ENCODE measurements at places on chromosomes 16 and 17.

- no peak for DNase-seq
- no peaks in the 10 kb centered on the region for H3K4me1 ChIP-seq
- H3K27me3 ChIP-seq: peaks cover 64% of the 10 kb centered on the region
- H3K36me3 ChIP-seq: no peaks in the 10 kb centered on the region
Observed at GRCh38 chr16:1026057-1026783, 44.6 kb downstream of the SOX8 start.

DNA sequence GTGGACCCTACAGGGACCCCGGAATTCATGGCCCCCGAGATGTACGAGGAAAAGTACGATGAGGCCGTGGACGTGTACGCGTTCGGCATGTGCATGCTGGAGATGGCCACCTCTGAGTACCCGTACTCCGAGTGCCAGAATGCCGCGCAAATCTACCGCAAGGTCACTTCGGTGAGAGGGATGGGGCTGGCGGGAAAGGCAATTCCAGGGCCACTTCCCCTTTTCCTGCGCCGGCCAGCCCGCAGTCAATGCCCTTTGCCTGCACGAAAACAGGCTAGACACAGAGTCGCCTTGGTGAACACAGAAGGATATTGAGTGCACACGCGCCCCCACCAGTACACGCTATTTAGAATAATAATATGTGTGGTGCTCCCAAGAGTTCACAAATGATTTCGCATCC, 4.0 kb downstream of the WNK4 start:
- H3K36me3 ChIP-seq: peaks cover 4% of the 10 kb centered on the region
- no peak overlapping the region for H3K27ac ChIP-seq
- DNase-seq: no peak
- H3K4me3 ChIP-seq: no peak overlapping the region
- peaks cover 42% of the 10 kb centered on the region for H3K27me3 ChIP-seq

DNA sequence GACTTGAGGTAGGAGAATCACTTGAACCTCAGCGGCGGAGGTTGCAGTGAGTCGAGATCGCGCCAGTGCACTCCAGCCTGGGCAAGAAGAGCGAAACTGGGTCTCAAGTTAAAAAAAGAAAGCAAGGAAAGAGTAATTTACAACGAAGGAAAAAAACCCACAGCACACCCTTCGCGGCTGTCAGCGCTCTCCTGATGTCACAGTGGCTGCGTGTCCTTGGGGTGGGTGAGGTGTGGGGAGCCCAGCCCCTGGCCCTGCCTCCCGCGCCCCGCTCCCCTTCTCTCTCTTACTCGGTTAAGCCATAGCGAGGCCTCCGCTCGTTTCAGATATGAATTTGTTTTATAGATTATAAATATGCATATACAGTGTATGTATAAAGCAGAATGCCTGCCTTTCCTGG, 740 bp upstream of the JPT2 start:
- H3K36me3 ChIP-seq: peaks cover 13% of the 10 kb centered on the region
- peak overlapping the region; percentile 66 for H3K27ac ChIP-seq
- peak overlapping the region; percentile 50 for H3K4me3 ChIP-seq
- peak; percentile 36 for DNase-seq
- H3K4me1 ChIP-seq: peaks cover 21% of the 10 kb centered on the region

- no peak overlapping the region for H3K4me3 ChIP-seq
- no peak overlapping the region for H3K27ac ChIP-seq
- no peaks in the 10 kb centered on the region for H3K27me3 ChIP-seq
- H3K36me3 ChIP-seq: no peaks in the 10 kb centered on the region
- peaks cover 17% of the 10 kb centered on the region for H3K4me1 ChIP-seq
Observed at GRCh38 chr16:15573274-15573895, 69.6 kb downstream of the MARF1 start.

- DNase-seq: peak; percentile 14
- no peak overlapping the region for H3K4me3 ChIP-seq
- peaks cover 5% of the 10 kb centered on the region for H3K36me3 ChIP-seq
- H3K27ac ChIP-seq: no peak overlapping the region
- no peaks in the 10 kb centered on the region for H3K4me1 ChIP-seq
Observed at GRCh38 chr17:63571632-63572310, 21.5 kb downstream of the DCAF7 start.

DNA sequence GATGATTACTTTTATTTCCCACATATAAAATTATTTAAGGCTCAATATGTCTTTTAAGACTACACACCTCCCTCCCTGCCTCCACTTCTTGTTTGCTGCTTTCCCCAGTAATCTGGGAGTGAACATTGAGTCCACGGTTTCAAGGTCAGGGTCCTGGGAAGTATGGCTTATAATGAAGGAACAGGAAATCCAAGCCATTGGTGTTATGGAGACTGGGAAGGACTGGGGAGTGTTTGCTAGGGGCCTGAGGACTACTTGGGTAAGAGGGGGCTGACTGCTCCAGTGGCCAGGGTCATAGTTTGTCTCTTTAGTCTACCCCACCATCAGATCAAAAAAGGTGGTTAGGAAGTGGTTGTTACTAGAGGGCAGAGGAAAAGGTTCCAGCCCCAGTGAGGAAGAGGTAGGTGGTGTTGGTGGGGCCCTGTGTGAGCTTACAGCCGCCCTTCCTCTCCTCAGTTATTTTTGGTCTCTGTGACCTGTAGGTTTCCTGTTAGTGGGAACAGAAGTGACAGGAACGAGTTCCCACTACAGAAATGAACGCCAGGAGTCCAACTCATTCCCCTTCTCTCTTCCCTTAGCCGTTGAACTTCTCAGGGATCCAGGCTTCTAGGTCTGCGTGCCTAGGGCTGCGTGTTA, 742 bp upstream of the SLC16A13 start:
- H3K4me3 ChIP-seq: peak overlapping the region; percentile 72
- no peak for DNase-seq
- H3K4me1 ChIP-seq: peaks cover 9% of the 10 kb centered on the region
- peak overlapping the region; percentile 87 for H3K27ac ChIP-seq

DNA sequence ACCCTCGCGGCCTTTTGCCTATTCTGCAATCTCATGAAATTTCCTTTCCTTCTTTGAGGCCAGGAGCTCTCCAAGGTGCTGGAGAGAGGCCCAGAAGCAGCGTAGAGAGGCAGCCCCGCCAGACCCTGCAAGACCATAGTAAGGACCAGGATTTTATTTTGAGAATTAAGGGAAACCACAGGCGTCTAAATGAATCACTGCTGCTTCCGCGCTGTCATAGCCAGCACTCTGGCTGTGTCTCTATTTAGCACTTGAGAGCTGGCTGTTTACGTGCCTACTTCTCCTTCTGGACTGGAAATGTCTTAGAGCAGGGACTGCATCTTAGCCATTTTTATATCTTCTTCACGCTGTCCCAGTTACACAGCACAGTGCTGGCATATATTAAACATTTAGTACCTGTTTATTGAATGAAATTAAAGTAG, 37.6 kb upstream of the PIRT start:
- no peaks in the 10 kb centered on the region for H3K4me1 ChIP-seq
- peak; percentile 76 for DNase-seq

DNA sequence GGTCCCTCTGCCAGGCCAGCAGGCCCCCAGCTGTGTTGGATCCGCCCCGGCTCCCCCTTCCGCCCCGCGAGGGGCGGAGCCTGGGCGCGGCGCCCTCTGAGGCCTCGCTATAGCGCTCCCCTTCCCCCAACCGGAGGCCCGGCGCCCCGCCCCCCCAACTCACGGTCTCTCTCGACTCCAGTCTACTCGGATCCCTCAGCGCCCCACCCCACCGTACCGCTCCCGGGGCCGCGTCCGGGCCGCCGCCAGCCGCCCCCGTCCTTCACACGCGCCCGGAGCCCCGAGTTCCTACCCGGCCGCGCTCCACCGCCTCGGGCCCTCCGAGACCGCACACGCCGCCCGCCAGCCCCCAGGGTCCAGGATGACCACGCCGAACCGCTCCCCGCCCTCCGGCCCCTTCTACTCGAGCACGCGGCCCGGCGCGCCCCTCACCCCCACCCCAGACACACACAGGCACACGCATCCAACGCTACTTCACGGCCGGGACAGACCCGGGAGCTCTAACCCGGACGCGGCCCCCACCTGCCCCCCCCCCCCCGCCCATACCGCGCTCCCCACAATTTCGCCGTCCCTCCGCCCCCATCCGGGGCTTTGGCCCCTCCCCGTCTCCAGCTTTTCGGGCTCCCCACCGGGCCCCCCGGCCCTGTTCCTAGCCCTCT, 1.4 kb downstream of the PHF23 start:
- peak overlapping the region; percentile 89 for H3K4me3 ChIP-seq
- no peaks in the 10 kb centered on the region for H3K27me3 ChIP-seq
- peaks cover 48% of the 10 kb centered on the region for H3K4me1 ChIP-seq
- DNase-seq: peak; percentile 74
- H3K27ac ChIP-seq: no peak overlapping the region

GRCh38 chr16:4522051-4522581, 16.5 kb downstream of the CDIP1 start:
- H3K4me3 ChIP-seq: no peak overlapping the region
- DNase-seq: no peak
- peaks cover 19% of the 10 kb centered on the region for H3K36me3 ChIP-seq
- no peak overlapping the region for H3K27ac ChIP-seq
- H3K4me1 ChIP-seq: peaks cover 28% of the 10 kb centered on the region

DNA sequence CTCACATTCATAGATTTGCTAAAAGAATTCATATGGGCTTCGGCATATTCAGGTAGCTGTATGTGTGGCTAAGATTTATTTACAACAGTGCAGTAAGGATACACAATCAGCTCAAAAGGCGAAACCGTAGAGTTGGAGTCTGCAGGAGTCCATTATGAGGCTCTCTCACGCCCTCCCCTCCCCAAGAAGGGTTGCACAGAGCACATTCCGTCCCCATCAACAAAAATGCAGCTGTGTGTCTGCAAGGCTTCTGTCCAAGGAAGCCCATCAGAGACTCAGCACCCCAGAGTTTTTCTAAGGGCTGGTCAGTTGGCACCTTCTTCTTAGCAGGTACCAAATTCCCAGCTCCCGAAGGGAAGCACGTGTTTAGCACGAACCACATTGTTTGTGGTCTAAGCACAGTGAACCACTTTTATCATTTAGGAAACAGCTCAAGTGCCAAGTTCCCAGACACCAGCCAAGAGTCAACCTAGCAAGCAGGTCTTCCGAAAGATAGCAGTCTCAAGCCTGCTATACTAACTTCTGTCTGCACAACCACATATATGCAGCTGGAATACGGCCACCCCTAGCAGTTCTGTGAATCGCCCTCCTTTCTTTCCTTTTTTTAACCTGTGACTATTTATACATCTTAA, 28.5 kb upstream of the MEAK7 start:
- H3K4me1 ChIP-seq: peaks cover 19% of the 10 kb centered on the region
- H3K36me3 ChIP-seq: no peaks in the 10 kb centered on the region
- no peak overlapping the region for H3K4me3 ChIP-seq
- no peaks in the 10 kb centered on the region for H3K27me3 ChIP-seq
- H3K27ac ChIP-seq: no peak overlapping the region
- DNase-seq: peak; percentile 66

DNA sequence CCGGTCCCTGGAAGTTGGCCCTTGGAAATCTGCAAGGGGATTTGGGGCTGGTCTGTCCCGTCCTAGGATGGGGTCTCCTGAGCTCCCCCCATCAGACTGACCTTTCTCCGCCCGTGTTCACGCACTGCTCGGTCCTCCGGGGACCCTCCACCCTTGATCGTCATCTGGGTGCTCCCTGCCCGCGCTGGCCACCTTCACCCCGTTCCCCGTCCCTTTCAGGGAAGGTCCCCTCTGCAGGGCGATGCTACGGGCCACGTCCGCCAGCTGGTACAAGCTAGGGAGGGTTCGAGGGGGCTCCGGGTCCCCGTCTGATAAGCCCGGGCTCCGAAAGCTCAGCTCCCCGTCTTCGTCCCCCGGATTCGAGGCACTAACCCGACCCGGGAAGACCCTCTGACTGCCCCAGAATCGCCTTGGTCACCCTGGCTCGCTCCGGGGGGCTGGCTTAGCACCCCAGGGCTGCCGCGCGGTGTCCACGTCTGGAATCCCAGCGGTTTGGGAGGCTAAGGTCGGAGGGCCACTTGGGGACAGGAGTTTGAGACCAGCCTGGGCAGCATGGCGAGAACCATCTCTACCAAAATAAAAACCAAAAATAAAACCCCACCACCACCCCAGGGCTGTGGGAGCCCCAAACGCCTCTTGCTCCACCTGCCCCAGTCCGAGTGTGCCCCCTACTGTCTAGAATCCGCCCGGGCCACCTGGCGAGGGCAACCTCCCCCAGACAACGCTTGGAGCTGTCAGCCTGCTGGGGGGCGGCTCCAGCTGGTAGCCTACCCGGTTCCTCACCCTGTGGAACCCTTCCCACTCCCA, 1.1 kb upstream of the SLC43A2 start:
- peak; percentile 87 for DNase-seq
- peak overlapping the region; percentile 81 for H3K4me3 ChIP-seq
- no peaks in the 10 kb centered on the region for H3K27me3 ChIP-seq
- peaks cover 3% of the 10 kb centered on the region for H3K4me1 ChIP-seq
- H3K27ac ChIP-seq: no peak overlapping the region

GRCh38 chr17:15446036-15446435, 21.4 kb downstream of the CDRT4 start:
- H3K36me3 ChIP-seq: no peaks in the 10 kb centered on the region
- H3K27me3 ChIP-seq: no peaks in the 10 kb centered on the region
- H3K4me1 ChIP-seq: peaks cover 14% of the 10 kb centered on the region
- no peak overlapping the region for H3K27ac ChIP-seq
- H3K4me3 ChIP-seq: no peak overlapping the region

GRCh38 chr16:52528393-52529065, 18.4 kb downstream of the TOX3 start:
- H3K36me3 ChIP-seq: no peaks in the 10 kb centered on the region
- no peak overlapping the region for H3K27ac ChIP-seq
- H3K27me3 ChIP-seq: no peaks in the 10 kb centered on the region
- no peak for DNase-seq
- H3K4me3 ChIP-seq: no peak overlapping the region

GRCh38 chr16:35585411-35585810, 2126.0 kb downstream of the TP53TG3F start:
- H3K4me3 ChIP-seq: no peak overlapping the region
- no peaks in the 10 kb centered on the region for H3K36me3 ChIP-seq
- H3K4me1 ChIP-seq: no peaks in the 10 kb centered on the region
- H3K27ac ChIP-seq: no peak overlapping the region
- no peaks in the 10 kb centered on the region for H3K27me3 ChIP-seq

DNA sequence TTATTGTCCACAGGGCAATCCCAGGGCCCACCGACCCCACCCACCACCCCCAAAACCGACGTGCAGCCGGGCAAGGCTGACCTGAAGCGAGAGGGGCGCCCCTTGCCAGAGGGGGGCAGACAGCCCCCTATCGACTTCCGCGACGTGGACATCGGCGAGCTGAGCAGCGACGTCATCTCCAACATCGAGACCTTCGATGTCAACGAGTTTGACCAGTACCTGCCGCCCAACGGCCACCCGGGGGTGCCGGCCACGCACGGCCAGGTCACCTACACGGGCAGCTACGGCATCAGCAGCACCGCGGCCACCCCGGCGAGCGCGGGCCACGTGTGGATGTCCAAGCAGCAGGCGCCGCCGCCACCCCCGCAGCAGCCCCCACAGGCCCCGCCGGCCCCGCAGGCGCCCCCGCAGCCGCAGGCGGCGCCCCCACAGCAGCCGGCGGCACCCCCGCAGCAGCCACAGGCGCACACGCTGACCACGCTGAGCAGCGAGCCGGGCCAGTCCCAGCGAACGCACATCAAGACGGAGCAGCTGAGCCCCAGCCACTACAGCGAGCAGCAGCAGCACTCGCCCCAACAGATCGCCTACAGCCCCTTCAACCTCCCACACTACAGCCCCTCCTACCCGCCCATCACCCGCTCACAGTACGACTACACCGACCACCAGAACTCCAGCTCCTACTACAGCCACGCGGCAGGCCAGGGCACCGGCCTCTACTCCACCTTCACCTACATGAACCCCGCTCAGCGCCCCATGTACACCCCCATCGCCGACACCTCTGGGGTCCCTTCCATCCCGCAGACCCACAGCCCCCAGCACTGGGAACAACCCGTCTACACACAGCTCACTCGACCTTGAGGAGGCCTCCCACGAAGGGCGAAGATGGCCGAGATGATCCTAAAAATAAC, 3.0 kb downstream of the SOX9 start:
- H3K4me1 ChIP-seq: peaks cover 26% of the 10 kb centered on the region
- DNase-seq: no peak
- peaks cover 15% of the 10 kb centered on the region for H3K27me3 ChIP-seq
- no peak overlapping the region for H3K4me3 ChIP-seq
